ENCODE measurements at places on chromosomes 3 and 15.

DNA sequence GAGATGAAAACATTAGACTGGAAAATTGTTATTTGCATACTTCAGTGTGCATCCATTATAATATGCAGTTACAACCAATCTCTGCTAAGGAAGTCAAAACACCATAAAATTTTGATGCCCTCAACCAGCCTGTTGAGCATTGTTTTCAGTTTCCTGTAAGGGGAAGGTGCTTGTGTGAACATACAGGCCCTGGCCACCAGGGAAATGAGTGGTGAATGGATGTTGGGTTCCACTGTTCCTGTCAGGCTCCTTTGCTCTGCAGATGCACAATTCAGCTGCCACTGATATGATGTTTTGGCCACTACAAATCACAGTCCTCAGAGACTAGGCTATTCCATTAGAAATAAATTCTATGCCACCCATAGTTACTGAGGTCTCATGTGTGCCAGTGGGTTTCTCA lies 184.6 kb downstream of the SYNPR start:
- DNase-seq, result no peak

GRCh38 chr15:43276563-43277200 lies 10.0 kb upstream of the TGM5 start:
- no peak for DNase-seq

GRCh38 chr3:56459719-56460118 lies 8.5 kb downstream of the ERC2 start:
- DNase-seq, result no peak

DNA sequence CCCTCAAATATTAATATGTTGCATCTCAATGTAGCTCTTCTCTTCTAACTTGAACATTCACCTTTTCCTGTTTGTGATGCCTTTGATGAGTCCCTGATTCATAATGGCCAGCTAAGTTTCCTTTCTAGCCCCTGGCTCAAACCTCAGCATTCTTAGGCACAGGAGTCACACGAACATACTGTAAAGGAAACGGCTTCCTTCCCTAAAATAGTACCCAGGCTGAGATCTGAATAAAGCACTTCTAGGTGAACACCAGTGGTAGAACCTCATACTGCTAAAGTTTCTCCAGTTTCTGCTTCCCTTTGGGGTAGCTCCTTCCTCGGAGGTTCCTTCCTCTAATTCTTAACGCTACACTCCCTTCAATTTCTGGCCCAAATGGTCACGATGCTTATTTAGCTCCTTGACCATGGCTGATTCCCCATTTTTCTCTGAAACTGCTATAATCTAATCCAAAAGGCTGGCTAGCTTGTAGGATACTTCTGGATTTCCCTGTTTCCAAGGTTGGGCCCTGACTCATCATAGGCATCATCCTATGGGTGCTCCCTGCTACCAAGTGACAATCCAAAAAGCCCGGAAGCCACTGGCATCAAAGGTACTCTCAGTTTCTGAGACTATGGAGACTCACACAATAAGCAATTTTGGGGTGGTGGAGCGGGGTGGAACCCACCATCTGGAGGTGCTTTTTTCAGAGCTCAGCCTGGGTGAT lies 2.4 kb downstream of the ANAPC13 start:
- no peak for DNase-seq

DNA sequence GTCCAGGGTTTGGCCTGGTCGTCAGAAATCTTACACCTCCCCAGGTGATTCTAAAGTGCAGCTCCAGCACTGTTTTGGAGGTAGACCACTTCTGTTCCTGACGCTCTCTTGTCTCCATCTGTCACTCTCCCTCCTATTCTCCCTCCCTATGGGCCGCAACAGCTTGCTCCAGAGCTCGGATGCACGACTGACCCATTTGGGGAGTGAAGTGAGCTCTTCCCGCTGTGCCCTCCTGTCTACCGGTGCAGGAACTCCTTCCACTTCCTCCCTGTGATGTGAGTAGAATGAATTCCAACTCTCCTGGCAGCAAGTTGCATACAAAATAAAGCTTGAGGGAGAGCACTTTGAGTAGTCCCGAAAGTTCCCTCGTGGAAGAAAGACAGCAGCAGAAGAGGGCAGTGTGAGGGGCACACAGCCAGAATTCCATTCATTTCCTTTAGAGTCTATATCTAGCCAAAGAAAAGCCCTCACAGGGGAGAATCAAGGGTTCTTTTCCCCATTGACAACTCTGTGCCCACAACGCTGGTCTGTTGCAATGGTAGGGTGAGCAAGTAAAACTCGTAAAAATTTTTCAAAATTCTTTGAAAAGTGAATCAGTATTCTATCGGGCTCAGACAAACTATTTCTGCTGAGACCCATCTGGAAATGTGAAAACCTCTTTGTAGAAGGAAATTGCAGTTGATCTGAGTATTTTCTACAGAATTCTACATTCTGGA lies 39.9 kb upstream of the BDH1 start:
- DNase-seq, result no peak

DNA sequence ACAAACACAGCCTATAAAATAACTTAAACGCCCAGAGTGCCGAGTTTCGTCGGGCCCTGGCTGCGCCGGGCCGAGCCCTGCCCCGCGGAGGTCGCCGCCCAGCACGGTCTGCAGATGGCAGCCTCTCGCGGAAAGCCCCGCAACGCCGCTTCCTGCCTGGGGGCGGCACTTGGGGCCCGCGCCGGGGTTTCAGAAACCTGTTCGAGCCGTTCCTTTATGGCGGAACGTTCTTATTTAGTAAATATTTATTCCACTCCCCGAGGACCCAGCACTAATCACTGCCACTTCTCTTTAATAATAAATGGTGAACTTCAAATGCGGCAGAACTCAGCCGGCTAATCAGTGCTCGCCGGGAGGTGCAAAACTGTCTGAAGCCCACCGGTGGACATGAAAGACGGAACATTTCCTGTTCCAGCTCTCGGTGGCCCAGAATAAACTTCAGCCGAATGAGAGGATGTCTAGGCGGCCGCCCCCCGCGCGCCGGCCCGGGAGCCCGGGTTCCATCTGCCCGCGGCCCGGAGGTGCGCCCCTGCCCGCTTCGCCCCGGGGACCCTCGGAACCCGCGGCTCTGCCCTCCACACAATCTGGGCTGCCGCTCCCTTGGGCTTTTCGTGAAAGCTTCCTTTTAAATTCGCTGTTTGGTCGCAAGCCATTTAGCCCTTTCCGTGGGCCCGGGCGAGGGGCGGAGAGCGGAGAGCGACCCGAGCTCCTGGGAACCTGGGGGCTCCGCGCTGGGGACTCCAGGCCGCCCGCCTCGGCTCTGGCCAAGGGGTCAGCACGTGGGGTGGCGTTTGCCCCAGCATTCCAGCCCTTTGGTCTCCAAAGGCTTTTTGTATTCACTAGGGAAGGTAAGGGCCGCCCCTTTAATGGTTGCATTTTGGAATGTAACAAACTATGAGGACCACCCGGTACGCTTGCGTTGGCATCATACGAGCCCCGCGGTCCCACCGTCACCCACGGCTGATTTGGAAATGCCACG lies 110.8 kb upstream of the ATP11B start:
- peak; percentile 57 for DNase-seq

DNA sequence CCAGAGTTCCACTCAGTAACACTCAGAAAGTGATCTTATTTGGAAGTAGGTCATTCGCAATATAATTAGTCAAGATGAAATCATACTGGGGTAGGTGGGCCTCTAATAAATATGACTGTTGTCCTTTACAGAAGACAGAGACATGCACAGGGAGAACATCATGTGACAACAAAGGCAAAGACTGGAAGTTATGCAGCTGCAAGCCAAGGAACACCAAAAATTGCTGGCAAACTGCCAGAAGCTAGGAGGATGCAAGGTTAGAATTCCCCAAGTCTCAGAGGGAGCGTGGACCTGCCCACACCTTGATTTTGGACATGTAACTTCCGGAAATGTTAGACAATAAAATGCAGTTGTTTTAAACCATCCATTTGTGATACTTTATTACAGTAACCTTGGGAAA lies 471.5 kb upstream of the AGTR1 start:
- DNase-seq, result no peak

- no peak for DNase-seq
These were observed 61.0 kb downstream of the GTPBP8 start for GRCh38 chr3:113051787-113052186.
